ENCODE measurements at places on chromosomes 6 and 20.

DNA sequence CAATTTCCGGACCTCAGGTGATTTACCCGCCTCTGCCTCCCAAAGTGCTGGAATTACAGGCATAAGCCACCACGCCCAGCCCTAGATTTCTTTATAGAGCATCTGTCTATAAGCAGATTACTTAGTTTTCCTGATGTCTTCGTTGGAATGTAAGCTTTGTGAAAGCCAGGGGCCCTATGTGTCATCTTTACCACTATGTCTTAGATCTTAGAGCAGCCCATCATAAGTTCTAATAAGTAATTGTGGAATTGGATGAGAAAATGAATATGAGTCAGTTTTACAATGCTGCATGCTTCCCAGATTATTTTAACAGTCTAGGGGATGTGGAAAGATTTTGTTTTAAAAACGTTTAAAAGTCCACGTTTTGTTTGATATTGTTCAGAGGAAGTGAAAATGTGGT is 9.1 kb upstream of the ZBTB2 start:
- H3K27me3 ChIP-seq = no peaks in the 10 kb centered on the region
- H3K4me3 ChIP-seq = no peak overlapping the region
- H3K27ac ChIP-seq = peak overlapping the region; percentile 48
- peaks cover 69% of the 10 kb centered on the region for H3K36me3 ChIP-seq

DNA sequence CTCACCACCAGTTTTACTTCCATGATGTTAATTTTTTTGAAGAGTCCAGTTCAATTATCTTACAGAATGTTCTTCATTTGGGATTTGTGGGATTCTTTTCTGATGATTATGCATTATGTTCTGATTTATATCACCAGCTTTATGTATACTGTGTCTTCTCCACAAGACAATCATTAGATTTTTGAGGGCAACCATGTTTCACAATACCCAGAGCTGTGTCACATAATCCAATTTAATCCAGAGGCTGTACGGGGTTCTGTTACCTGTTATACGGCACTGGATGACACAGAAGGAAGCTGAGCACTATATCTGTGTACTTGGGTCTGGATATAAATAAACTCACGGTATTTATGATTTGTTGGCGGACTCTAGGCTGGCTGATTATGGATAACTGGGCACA is 41.6 kb upstream of the RPN2 start:
- no peak for DNase-seq
- H3K36me3 ChIP-seq = peaks cover 8% of the 10 kb centered on the region
- H3K4me1 ChIP-seq = no peaks in the 10 kb centered on the region
- no peak overlapping the region for H3K4me3 ChIP-seq
- peaks cover 2% of the 10 kb centered on the region for H3K27me3 ChIP-seq

DNA sequence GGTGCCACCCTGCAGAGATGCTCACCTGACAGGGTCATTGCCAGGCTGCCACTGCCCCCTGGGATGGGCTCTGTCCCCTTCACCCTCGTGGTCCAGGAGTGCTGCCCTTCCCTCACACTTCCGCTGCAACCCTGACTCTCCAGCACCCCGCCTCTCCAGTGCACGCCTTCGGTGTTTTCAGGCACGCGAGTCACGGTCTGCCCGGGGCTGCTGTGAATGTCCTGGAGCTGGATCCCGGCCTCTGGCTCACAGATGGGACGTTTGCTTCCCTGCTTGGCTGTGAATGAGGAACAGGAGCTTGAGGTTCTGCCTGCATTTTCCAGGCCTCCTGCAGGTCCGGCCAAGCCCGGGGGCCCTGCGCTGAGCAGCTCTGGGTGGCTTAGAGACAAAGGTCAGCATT is 343.4 kb downstream of the SMOC2 start:
- peaks cover 6% of the 10 kb centered on the region for H3K27me3 ChIP-seq
- H3K36me3 ChIP-seq = peaks cover 6% of the 10 kb centered on the region
- H3K4me1 ChIP-seq = peaks cover 35% of the 10 kb centered on the region
- no peak overlapping the region for H3K27ac ChIP-seq

- no peak for DNase-seq
- H3K27ac ChIP-seq = no peak overlapping the region
- H3K4me3 ChIP-seq = no peak overlapping the region
- no peaks in the 10 kb centered on the region for H3K4me1 ChIP-seq
- H3K27me3 ChIP-seq = no peaks in the 10 kb centered on the region
These were observed 424.6 kb upstream of the PTCHD4 start for GRCh38 chr6:48535582-48536009.

DNA sequence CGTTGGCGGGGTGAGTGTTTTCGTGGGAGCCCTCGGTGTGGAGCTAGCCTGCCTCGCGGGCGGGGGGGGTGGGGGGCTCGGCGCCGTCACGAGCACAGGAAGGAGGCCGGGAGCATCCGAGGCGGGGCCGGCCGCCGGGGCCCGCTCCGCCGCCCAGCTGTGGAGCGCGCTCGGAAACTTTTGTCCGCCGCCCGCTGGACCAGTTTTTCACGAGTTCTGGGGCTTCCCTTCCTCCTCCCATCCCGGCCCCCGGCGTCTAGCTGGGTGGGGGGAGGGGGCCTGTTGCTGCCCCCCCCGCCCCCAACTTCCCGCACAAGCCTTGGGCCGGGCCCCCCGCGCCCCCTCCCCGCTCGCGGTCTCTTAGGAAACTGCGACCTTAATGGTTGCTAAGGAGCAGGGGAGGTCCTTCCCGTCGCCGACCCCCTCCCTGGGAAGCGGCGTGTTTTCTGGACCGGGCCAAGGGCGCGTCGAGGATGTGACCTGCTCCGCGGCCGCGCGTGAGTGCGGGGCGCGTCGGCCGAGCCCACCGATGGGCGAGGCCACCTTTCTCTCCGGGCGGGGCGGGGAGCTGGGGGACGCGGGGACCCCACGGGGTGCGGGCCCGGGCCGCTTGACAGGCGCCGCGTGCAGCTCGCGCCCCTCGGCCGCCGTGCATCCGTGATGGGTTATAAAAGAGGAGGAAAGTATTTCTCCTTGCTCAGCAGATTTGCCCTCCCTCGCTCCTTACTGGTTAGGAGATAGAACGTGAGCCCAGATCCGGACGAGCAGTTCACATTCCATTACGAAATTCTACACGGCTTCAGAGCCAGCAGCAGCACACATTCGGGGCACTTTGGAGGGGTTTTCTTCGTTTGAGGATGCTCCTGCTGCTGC is 1.4 kb downstream of the RREB1 start:
- peaks cover 5% of the 10 kb centered on the region for H3K27me3 ChIP-seq
- peak overlapping the region; percentile 9 for H3K27ac ChIP-seq
- H3K4me1 ChIP-seq = peaks cover 60% of the 10 kb centered on the region
- H3K4me3 ChIP-seq = peak overlapping the region; percentile 89
